NCI-H1048 (cell line): ENCODE measurements at places on chromosomes 5 and 9.
A peak's percentile ranks its signal among the peaks of the same experiment; 100 is the strongest.

DNA sequence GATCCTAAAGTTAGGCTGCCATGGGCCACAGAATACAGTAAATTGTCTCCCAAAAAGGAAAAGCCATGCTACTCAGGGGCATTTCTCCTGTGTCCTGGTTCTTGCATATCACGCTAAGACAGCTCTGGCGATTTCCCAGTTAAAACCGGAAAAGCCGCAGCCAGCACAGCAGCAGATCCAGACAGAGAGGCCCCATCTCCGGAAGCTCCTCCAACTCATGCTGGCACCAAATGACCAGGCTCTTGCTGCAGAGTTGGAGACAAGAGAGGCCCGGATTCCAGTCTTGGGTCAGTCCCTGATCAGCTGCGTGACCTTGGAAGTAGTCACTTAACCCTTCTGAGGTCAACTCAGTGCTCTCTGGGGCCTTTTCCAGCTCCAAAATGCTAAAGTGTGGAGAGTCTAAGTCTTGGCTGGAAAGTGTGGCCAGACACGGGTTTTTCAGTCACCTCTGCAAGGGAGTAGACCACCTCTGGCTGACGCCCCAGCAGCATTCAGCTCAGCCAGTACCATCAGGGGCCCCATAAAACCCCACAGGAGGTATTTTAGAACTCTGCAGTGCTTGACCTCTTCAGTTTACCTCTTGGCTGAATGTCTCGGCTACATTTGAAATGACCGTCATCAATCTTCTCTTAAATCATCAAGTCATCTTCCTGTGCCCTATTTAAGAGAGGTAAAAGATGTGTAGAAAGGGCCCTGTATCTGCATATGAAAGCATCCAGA lies 16.2 kb downstream of the GDNF start:
- DNase-seq: no peak

GRCh38 chr9:93264338-93265125 lies 80.6 kb downstream of the WNK2 start:
- DNase-seq: no peak

DNA sequence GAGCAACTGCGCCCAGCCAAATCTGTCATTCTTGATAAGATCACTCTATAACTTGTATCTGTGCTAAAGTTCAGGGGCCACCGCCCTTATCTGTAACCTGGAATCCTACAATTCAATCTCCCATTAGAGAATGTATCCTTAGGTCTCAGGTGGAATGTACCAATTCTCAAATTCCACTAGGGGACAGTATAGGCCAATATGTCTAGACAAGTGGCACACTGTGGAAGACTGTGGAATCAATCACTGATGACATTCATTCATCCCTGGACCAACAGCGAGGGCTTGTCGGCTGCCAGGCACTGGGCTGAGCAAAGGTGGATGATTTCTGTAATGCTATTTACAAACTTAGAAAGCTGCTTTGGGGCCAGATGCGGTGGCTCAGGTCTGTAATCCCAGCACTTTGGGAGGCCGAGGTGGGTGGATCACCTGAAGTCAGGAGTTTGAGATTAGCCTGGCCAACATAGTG lies 28.7 kb upstream of the MEGF9 start:
- no peak for DNase-seq

DNA sequence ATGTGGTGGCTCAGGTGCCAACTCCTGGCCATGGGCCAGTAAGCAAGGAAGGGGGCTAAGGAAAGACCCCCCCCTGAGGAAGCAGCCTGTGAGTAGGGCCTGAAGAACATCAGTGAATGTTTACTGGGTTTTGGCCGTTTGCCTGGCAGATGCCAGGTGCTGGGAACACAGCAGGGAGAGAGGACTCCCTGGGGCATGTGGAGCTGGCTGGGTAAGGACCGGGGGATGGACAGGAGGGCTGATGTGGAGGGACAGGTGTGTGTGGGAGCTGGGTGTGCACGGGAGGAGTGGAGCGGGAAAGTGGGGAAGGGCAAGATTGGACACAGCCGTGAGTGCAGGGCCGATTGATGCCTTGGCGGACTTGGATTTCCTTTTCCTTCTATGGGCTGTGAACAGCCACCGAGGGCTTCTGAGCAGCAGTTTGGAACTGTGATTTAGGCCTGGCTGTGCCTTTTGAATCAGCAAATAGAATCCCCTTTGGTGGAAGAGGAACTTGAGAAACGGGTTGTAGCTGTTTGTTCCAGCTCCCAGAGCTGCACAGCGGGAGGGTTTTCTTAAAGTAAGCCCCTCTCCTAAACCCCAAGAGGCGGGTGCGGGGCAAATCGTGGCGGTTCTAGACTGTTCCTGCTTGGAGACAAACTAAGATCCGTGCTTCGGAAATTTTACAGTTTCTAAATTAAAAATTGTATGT lies 3.1 kb downstream of the HMCN2 start:
- no peak for DNase-seq

DNA sequence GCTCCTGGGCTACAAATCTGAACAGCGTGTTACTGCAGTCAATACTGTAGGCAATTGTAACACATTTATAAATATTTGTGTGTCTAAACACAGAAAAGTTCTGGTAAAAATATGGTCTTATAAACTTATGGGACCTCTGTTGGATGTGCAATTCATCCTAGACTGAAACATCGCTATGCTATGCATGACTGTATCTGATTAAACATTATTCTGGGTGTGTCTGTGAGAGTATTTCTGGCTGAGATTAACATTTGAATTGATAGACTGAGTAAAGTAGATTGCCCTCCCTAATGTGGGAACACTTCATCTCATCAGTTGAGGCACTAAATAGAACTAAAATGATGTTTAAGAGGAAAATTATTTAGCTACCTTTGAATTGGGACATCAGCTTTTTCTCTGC lies 24.3 kb upstream of the PRDM9 start:
- DNase-seq: no peak

DNA sequence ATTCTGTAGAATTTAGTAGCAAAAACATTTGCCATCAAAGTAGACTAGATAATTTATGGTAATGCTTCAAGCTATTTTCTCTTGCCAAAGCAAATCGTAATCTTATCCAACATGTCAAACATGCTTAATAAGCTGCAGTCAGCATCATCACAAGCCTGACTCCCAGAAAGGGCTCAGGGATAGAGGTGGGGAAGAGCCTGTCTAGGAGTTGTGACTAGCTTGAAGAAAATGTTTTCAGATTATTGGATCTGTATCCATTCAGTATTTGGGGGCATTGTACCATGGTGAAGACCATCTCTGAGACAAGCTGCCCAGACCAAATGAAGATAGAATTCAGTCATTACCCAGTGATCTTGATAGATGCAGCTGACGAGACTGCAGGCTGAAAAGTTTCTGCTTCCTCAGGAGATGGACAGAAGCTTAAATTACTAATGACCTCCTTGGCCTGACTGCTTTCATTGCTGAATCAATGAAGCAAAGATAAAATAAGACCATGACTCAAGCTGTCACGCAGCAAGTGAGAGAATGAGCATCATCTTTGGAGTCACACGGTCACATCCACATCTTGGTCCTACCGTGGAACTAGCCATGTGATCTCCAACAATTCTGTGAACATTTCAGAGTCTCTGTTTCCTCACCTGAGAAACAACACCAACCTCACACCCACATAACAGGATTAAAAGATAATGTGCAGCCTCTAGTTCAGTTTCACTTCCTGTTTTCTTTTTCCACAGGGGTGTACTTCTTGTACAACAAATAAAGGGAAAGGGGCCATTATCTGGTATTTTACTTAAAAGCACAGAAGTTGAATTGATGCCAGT lies 9.4 kb downstream of the ERAP2 start:
- DNase-seq: no peak

DNA sequence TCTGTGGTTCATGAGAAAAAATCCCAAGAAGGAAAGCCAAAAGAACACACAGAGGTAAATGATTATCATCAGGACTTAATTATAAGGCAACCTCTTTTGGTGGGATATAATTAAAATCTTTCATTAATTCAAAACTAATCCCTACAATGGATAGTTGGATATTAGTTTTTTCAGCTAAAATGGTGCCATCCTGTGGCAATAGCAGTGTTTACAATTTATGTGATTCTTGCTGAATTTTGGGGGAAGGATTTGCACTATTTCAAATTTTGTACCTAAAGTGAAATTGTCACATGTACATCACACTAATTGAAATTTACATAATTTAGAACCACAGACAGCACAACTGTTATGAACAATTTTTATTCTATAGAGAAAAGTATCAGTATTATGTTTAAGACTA lies 67.0 kb downstream of the CAST start:
- no peak for DNase-seq

GRCh38 chr9:122125158-122125508 lies 32.0 kb upstream of the TTLL11 start:
- DNase-seq: peak; percentile 37

GRCh38 chr5:172898218-172898842 lies 60.9 kb upstream of the RPL26L1 start:
- no peak for DNase-seq

DNA sequence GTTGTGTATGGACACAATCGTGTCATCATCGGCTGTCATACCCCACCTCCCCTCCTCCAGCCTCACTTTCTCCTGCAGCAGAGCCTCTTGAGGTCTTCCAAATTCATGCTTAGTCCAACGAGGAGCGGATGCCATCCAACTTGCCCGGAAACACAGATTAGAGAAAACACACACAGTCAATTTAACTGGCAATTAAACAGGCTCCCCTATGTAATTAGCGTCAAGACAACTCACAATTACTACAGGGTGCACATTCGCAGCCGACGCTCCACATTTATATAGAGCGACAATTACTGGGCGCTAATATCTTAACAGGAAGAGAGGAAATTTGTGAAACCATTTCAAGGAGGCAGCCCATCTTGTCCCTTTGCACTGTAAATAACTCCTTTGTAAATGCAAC lies 86.0 kb upstream of the ZNF618 start:
- no peak for DNase-seq

DNA sequence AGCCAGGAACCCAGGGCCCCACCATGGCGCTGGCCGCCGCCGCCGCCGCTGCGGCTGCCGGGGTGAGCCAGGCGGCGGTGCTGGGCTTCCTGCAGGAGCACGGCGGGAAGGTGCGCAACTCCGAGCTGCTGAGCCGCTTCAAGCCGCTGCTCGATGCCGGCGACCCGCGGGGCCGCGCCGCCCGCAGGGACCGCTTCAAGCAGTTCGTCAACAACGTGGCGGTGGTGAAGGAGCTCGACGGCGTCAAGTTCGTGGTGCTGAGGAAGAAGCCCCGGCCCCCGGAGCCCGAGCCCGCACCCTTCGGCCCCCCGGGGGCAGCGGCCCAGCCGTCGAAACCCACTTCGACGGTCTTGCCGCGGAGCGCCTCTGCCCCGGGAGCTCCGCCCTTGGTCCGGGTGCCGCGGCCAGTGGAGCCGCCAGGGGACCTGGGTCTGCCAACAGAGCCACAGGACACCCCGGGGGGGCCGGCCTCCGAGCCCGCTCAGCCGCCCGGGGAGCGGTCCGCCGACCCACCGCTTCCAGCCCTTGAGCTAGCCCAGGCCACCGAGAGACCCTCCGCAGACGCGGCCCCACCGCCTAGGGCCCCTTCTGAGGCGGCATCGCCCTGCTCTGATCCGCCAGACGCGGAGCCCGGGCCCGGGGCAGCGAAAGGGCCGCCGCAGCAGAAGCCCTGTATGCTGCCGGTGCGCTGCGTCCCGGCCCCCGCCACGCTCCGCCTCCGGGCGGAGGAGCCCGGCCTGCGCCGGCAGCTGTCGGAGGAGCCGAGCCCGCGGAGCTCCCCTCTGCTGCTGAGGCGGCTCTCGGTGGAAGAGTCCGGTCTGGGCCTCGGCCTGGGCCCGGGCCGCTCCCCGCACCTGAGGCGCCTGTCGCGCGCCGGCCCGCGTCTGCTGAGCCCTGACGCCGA lies 749 bp downstream of the SOWAHA start:
- DNase-seq: no peak

GRCh38 chr9:89538871-89539270 lies 41.0 kb upstream of the SEMA4D start:
- no peak for DNase-seq

DNA sequence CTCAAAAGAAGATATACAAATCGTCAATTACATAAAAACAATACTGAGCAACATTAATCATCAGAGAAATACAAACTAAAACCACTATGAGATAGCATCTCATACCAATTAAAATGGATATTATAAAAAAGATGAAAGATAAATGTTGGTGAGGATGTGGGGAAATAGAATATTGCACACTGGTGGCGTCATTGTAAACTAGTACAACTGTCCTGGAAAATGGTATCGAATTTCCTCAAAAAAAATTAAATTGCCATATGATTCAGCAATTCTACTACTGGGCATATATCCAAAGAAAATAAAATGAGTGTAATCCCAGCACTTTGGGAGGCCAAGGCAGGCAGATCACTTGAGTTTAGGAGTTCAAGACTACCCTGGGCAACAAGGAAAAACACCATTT lies 326.0 kb upstream of the FTMT start:
- no peak for DNase-seq

DNA sequence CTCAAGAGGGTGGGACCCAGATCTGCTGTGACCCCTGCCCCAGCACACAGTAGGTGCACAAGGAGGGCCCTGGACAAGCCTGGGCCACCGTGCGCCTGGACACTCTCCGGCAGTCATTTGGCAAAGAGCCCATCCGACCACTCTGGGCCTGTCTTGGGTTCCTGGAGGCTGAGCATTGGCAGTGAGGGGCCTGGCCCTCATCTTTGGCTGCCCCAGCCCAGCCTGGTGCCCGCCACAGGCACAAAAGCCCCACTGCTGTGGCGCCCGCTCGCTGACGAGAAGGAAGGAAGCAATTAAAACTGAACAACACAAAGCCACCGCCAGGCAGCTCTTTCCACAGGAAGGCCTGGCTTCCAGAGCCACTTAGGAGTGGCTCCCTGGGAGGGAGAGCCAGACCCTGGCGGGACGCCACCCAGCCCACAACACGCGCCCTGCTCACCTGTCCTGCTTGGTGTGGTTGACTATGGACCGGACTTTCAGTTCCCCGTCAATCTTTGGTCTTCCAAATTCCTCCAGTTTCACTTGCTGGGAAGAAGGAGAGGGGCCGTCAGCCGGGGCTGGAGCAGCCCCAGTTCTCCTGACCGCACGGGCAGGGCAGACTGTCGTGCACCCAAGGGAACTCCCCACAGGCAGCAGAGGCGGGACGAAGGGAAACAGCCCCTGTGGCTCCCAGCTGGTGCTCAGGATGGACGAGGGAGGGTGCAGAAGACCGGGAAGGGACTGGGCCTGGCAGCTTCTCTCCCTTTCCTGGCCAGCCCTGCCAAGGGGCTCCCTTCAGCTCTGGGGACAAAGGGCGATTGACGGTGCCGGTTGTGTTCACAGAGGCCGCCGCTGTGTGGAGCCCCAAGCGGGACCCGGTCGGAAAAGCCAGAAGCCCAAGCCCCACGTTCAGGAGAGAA lies 50.9 kb upstream of the SARDH start:
- DNase-seq: no peak

- DNase-seq: no peak
These were observed 4.6 kb downstream of the CEL start for GRCh38 chr9:133066181-133066983.

DNA sequence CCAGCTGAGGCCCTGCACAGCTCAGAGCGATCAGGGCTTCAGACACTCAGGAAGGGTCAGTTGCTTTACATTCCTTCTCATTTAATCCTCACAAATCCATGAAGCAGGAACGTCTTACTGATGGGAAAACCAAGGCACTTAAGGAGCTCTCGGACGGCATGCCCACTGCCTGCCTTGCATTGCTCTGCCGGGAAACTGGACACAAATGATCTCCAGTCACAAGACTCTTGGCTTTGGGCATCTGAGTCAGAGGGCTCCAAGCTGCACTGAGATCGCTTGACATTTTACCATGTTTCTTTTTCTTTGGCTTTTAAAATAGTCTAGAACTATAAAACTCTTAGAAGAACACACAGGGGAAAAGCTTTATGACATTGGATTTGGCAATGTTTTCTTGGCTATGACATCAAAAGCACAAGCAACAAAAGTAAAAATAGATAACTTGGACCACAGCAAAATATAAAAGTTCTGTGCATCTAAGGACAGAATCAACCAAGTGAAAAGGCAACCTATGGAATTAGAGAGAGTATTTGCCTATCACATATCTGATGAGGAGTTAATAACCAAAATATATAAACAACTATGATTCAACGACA lies 43.6 kb upstream of the HRH2 start:
- DNase-seq: no peak
